ENCODE measurements at places on chromosomes 5 and 9. TPM values are rescaled to one million over a fixed set of nuclear protein-coding genes. Genes with fewer than 3 reads are reported as not detected.

DNA sequence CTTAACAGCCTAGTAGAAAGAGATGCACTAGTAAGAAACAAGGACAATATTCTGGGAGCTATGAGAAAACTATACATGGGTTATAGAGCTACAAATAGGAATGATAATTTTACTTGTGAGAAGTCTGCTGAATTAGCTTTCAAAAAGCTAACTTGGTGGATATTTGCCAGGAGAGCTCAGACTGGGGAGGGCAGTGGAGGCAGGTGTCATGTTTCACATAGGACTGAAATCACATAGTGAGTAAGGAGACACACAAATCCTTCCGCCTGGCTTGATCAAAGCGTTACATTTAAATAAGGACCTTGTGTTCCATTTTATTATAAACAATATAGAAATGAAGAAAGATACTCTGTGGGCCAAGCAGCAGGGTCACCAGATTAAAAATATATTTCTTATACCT, 235.0 kb downstream of the ISL1 start:
- no peak for DNase-seq

DNA sequence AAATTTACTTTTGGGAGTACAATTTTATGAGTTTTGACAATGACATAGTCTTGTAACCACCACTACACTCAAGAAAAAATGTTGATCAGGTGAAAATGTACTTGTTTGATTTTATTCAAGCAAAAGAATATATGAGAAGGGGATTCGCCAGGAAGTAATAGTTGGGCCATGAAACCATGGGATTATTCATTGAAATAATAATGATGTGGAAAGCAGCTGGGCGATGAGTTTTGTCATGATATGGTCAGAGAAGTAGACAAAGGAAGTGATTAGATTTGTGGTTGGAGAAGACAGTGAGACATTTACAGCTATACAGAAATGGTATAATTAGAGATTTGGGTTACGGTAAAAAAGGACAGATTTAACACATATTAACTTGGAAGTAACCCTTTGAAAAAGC, 11.2 kb downstream of the HMGCR start:
- no peak for DNase-seq

DNA sequence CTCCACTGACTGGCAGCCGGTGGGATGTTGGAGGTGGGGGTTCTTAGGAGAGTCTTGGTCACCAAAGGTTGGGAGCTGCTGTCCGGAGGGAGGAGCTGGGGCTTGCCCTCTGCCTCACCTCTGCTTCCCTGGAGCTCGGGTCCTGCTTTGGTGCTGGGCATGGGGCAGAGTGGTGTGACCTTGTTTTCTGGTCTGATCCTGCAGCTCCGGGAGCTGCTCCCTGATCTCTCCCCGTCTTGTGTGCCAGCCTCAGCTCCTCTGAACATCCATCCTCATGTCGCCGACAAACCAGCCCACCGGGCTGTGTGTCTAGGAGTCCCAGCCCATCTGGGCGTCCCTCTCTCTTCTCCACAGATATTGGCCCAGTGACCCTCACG, 18.7 kb downstream of the HMCN2 start:
- DNase-seq: peak; percentile 58

DNA sequence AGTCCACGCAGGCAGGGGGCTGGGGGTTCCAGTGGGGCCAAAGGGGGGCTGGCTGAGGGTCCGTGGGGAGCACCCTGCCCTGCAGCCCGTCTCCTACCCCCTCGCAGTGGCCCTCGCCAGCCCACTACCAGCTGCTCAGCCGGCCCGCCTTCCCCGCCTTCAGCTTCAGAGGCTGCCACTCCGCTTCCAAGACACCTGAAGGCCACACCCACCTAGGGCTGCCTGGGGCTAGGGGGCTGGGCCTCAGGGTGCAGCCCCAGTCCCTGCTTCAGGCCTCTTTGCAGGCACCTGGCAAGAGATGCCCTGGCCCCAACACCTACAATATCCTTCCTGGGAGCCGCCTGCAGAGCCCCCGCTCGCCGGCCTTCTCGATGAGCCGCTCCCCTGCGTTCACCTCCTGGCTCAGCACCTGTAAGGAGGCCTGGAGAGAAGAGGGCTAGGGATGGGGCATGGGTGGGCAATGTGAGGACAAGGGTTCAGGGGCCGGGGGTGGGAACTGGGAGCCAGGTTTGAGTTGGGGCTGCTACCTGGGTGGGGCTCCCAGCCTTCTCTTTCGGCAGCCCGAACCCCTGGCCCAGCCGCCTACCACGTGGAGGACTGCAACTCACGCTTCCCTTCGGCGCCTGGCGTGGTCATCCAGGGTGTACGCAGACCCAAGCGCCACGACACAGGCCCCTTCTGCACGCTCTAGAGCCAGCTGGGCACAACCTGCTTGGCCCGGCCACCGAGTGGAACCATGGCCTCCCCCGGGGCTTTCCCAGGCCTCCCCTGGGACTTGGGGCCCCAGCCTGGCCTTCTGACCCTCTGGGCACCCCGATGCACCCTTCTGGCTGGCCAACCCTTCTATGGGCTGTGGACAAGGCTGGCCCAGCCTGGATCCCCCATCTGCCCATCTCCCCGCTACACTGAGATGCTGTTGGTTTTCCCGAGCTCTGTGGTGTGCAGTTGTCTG, 1.7 kb downstream of the STPG3 start:
- DNase-seq: no peak

Gene SLC45A2
- total RNA-seq: 0.16 TPM

Gene FBP2
- not detected for total RNA-seq

Gene HMMR
- total RNA-seq: 0.46 TPM

Data from cardiac septum (tissue), 1 donor.